Activated T-cell treated with anti-CD3 and anti-CD28 coated beads for 4 hours (primary cell): ENCODE measurements at places on chromosomes 4 and X.

DNA sequence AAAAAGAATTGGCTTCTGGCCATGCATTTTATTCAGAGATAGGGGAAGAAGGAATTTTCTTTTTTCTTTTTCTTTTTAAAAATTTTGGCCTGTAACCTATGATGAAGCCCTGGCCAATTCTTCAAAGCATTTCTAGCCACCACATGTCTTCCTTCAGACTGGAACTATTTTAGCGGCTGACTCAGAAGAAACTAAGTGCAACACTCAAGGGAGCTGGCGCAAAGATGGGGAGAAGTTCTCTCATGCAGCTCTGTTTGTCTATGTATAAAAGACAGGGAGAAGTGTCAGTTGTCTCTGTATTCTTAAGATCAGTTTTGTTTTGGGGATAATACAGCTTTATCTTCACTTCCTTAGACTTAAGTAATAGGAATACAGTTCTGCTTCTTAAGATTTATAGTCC lies 46.1 kb downstream of the MBNL3 start:
- DNase-seq: no peak

GRCh38 chrX:106698693-106699092 lies 27.8 kb upstream of the RNF128 start:
- no peak for DNase-seq

- DNase-seq: no peak
Observed at GRCh38 chr4:168854350-168854921, 155.6 kb downstream of the CBR4 start.

GRCh38 chrX:101659601-101660063 lies at the start of gene ARMCX2:
TSS of gene ARMCX2 (minus strand) at chrX:101659850. CDS start at chrX:101657588, 2,262 bp downstream.
- no peak for DNase-seq

GRCh38 chrX:31061091-31061490 lies 10.8 kb downstream of the FTHL17 start:
- no peak for DNase-seq

GRCh38 chr4:8297691-8298485 lies 28.3 kb downstream of the HTRA3 start:
- DNase-seq: no peak

GRCh38 chr4:54539500-54540029 lies 118.2 kb upstream of the KIT start:
- DNase-seq: no peak

- DNase-seq: no peak
Observed at GRCh38 chr4:2489081-2489805, 20.3 kb downstream of the RNF4 start.

DNA sequence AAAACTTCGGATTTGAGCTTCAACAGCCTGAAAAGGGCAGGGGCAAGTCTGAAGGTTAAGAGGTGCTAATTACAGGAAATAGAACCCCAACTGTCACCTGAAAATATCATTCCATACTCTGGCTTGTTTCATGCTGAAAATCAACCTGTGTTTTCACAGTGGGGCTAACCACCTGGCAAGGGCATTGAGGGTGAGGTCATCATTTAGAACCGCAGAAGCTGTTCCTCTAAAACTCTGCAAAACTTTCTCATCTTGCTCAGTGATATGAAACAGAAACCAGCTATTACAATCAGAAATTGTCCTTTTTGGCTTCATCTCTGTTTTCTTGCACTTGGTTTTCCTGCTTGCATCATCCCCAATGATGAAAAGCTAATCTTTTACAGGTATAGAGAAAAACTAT lies 247.6 kb downstream of the DCLK2 start:
- no peak for DNase-seq

GRCh38 chr4:164134388-164134787 lies 619.5 kb upstream of the SMIM31 start:
- no peak for DNase-seq
